GM18507 (cell line): ENCODE measurements at places on chromosomes 12 and 14.

- no peak for DNase-seq
These were observed 109.9 kb downstream of the NCOR2 start for GRCh38 chr12:124457287-124458219.

- no peak for DNase-seq
These were observed 62.5 kb upstream of the SOX5 start for GRCh38 chr12:24011927-24012507.

DNA sequence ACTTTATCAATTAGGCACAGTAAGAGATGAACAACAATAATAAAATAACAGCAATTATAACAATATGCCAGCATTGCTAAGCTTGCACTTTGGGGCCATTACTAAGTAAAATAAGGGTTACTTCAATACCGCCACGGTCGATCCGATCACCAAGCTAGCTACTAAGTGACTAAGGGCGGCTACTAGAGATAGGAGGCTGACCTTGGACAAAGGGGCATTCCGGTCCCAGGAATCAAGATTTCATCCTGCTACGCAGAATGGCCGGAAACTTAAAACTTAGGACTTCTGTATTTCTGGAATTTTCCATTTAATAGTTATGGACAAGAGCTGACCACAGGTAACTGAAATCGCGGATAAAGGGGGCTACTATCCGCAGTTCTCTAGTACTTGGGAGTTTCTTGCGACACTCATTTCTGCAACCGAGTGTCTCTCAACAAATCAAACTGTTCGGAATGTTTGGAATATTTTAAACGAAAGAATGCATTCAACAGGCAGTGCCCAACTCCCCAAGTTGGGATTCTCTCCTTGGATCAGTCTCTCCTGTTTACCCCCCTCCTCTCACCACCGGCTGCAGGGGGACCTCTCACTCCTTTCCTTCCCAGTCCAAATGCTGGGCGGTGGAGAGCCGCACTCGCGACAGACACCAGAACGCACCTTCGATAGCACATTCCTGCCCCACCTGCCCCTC is 650 bp downstream of the HEBP1 start:
- no peak for DNase-seq

GRCh38 chr14:106518054-106518943 is 991.9 kb downstream of the TMEM121 start:
- no peak for DNase-seq

GRCh38 chr12:4270016-4270830 is 3.3 kb upstream of the CCND2 start:
- no peak for DNase-seq

GRCh38 chr14:38971258-38971921 is 131.6 kb downstream of the SEC23A start:
- no peak for DNase-seq

DNA sequence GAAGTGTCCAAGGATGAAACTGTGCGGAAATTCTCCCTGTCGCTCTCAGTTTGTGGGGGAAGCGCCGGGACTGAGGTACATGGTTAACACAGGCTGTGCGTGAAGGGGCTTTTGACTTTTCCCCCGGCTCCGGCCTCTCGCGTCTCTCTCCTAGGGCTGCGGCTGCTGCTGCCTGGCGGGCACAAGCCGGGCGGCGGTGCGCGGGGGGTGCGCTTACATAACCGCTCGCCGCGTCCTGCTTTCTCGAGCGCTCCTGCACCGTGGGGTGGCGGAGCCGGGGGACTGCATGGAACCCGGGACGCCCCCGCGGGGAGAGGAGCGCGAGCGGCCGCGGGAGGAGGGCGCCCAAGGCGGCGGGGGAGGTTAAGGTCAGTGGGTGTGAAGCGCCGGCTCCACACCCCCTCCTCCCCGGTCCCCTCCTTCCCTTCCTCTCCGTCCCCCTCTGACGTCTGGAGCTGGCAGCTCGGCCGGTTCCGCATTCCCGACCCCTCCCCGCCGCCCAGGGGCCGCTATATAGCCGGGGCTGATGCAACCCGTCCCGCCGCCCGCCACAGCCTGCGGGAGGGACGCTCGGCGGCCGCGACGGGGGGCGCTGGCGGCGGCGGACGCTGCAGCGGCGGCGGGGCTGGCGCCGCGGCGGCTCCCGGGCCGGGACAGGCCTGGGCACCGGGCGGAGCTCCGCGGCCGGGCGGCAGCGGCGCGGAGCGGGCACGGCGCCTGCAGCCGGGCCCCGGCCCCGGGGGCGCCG is at the start of gene JDP2:
JDP2 (plus strand) TSS at position 541 of the 748 bp plus-strand sequence. CDS start 9,899 bp downstream, outside the sequence.
- peak; percentile 38 for DNase-seq

DNA sequence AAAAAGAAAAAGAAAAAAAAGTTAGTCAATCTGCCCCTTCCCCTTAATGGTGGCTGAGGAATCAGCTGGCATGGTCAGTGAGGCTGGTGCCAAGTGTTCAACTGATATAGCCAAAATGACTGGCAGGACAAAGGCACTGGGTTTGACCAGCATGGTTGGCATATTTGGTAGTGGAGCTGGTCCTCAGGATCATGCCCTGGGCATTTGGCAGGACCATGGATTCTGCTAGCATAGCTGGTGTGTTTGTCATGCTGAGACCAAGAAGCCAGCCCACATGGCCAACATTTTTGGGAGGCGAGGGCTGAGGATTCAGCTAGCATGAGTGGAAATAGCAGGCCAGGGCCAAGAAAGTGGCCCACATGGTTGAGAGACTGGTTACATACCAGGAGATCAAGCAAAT is 136.5 kb downstream of the FBXL14 start:
- DNase-seq: no peak

- no peak for DNase-seq
These were observed 36.9 kb downstream of the NRDE2 start for GRCh38 chr14:90294872-90295271.

- DNase-seq: no peak
These were observed 103.6 kb upstream of the ATF7IP start for GRCh38 chr12:14261861-14262260.

DNA sequence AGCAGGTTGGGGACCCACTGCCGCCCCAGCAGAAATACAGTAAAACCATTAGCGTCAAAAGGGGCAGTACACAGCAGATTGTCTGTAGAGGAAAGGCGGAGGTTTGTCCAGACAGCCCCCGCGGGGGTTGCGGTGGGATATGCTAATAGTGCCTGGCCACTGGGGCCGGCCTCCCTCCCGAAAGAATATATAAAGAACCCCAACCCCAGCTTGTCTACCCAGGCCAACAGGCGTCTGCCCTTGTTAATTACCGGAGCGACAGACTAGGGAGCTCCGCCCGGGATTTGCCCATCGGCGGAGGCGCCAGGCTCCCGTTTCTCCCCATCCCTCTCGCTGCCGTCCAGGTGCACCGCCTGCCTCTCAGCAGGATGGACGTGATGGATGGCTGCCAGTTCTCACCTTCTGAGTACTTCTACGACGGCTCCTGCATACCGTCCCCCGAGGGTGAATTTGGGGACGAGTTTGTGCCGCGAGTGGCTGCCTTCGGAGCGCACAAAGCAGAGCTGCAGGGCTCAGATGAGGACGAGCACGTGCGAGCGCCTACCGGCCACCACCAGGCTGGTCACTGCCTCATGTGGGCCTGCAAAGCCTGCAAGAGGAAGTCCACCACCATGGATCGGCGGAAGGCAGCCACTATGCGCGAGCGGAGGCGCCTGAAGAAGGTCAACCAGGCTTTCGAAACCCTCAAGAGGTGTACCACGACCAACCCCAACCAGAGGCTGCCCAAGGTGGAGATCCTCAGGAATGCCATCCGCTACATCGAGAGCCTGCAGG is at the start of gene MYF5:
MYF5 (plus strand) TSS at position 217 of the 774 bp plus-strand sequence; CDS start at position 369, 152 bp downstream.
- DNase-seq: no peak

DNA sequence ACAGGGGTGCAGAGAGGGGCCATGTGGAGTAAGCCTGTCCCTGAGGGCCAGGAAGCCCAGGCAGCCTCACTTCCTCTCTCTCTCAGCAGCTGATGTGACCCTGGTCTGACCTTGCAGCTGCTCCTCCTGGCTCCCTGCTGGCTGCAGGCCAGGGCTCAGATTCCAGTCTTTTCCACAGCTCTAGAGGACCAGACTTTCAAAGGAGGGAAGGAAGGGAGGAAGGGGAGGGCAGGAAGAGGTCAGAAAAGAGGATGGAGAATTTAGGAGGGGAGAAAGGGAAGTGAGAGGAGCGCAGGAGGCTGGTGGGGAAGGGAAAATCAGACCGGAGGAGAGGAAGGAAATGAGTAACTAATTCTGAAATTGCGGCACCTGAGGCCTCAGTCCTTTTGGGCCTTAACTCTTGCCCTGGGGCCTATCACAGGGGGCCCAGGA is 40.9 kb upstream of the VASH1 start:
- peak; percentile 57 for DNase-seq
